ENCODE measurements at places on chromosomes 1 and 21.

- DNase-seq: no peak
These were observed 121.5 kb upstream of the SOD1 start for GRCh38 chr21:31537872-31538576.

GRCh38 chr1:184792450-184792969 is 37.9 kb upstream of the EDEM3 start:
- DNase-seq: peak; percentile 14

- DNase-seq: no peak
These were observed 25.4 kb downstream of the PHGDH start for GRCh38 chr1:119737040-119737682.

GRCh38 chr1:198935306-198935921 is 296.6 kb downstream of the PTPRC start:
- peak; percentile 18 for DNase-seq

- DNase-seq: no peak
These were observed 112.6 kb downstream of the GRIK1 start for GRCh38 chr21:29827236-29827635.

DNA sequence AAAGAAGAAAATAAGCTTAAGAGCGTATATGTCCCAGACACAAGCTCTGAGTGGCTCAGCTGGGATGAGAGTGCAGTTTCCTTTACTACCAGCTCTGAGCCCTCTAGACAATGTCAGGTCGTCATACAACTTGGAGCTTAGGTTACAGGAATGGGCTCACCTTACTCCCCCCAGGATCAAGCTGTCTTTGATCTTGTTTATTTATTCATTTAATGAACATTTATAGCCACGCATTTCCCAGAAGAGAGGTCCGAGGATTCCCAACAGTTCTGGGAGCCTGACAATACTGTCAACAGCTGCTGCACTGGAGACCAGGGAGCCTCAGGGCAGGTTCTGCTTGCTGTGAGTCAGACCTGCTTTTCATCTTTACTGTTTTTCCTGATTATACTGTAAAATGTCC is 378.9 kb downstream of the PLPP3 start:
- no peak for DNase-seq

- peak; percentile 14 for DNase-seq
These were observed 90.5 kb upstream of the ADAR start for GRCh38 chr1:154698320-154699096.

GRCh38 chr1:116360429-116361173 is 12.4 kb upstream of the ATP1A1 start:
- no peak for DNase-seq

Data from stimulated activated CD4-positive, alpha-beta T cell treated with anti-CD3 and anti-CD28 coated beads, Interleukin-12 subunit alpha, Interleukin-12 subunit beta, amount 100 ng/mL, for 48 hours (primary cell).